ENCODE measurements at places on chromosomes 5 and 9.

DNA sequence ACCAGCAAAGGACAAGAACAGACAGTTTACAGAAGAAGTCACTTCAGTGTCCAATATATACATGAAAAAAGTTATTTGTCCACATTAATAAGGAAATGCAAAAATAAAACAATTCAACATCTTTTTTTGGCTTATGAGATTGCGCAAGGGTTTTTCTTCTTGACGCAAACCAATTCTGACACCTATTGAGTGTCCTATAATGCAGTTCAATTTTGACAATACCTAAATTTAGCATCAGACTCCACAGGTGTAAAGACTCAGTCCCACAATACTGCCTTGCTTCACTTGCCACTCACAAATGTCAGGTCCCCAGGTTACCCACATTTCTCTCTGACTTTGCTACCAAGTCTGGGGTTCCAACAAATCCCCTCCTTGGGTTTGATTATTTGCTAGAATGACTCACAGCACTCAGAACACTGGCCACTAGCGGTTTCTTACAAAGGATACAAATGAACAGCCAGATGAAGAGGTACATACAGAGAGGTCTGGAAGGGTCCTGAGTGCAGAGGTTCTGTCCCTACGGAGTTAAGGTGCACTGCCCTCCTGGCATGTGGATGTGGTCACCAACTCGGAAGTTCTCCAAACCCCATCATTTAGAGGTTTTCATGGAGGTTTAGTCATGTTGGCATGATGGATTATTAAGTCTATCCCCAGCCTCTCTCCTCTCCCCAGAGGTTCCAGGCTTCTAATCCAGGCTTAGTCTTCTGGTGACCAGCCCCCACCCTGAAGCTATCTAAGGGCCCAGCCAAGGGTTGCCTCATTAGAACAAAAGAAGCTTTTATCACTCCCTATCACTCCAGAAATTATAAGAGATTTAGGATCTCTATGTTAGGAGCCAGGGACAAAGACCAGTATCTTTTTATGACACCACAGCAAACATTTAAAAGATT is 27.0 kb upstream of the SLC22A5 start:
- no peak for DNase-seq

DNA sequence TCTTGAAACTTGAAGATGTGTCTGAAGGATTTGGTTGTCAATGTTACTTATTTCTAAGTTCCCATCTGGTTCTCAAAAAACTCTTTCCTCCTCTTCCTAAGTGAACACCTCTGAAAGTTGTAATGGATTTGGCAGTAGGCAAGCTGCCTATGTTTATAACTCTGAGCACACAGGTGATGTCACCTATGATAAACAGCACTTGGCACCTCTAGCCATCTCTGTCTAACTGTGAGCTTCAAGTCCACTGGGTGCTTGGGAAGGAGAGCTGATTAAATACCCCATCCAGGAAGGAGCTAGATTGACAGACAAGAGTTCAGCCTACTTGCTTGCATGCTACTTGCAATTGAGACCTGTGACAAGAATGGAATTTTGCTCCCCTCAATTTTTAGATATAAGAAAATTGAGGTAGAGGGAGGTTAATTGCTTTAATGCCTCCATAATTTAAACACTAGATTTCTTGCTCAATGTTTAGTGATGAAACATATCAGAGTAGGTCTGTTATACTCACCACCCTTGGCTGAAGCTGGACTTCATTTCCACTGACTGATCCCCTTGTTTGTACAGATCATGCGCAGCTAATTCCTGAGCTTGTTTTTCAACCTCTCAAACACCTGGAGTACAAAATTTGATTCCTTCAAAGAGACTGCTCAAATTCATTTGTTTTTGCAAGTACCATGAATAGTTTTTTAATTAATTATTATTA is 49.9 kb downstream of the PDE4D start:
- no peak for DNase-seq

DNA sequence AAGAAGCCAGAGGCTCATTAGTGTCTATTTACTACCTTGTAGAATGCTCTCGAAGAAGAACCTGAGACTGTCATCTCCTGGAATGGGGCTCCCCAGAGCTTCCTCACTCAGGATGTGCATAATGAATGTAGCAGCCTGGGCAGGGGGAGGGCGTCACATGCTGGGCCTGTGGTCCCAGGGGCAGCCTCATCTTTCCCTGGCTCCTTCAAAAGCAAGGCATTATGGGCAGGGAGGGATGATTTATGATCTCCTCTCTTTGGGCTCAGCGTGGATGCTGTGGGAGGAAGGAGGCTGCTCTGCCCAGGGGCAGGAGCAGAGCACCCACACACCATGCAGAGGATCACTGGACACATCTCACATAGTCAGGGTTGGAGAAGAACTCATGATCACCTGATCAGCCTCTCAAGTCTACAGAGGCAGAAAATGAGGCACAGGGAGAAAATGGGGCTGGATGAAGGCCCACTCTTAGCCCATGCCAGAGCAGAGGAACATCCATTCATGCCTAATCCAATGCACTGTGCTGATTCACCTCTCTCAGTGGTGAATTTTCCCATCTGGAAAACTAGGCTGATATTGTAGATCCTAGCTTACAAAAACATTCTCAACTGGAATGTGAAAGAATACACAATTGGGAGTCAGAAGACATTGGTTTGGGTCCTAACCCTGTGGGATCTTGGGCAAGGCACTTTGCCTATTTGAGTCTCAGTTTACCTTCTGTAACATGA is 173.7 kb downstream of the CARTPT start:
- no peak for DNase-seq

DNA sequence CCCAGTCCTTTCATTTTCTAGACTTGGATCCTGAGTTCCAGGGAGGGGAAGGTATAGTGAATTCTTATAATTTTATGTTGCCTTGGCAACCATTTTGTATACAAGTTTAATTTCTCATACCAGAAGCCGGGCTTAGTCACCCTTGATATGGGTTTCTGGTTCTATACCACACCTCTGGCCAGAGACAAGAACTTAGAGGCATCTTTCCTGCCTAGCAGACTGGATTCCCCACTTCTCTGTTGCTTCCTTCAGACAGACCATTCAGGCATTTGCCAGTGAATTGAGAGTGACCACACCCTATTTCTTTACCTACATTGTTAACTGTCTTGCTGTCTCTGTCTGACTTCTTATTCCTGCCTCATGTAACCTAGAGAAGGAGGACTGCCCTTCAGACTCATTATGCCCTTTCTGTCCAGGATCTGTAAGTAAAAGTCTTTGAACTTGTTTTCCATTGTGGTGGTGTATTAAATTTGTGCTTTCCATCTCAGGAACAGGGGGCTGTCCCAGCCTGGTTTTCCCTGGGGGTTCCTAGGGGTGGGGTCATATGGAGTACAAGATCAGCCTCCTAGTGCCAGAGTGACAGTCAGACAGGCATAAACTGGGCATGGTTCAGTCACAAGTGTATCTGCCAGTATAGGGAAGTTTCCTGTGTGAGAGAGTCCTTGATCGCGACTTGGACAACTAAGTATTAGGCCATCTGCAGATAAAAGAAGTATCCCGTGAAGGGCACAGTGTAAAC is 27.4 kb downstream of the TNFSF8 start:
- no peak for DNase-seq

GRCh38 chr9:108182950-108183381 is 672.8 kb downstream of the ACTL7B start:
- DNase-seq = no peak

GRCh38 chr9:138067613-138068367 is 190.2 kb downstream of the CACNA1B start:
- DNase-seq = no peak

DNA sequence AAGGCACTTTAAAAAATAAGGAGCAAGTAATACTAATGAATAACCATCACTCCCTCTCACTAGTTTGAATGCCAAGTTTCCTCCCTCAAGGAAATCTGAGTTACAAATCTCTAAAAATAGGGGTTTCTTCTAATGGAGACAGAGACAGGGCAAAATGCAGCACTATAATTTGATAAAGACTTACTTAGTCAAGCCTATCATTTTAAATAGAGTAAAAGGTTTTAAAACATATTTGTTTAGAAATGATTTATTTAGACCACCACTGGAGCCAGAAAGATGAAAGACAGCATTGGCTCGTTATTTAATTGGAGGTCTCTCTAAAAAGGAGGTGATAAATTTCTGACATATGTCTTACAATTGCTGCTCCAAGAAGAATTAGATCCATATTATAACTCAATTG is 228.7 kb downstream of the TLE1 start:
- DNase-seq = no peak

GRCh38 chr5:1638658-1639400 is 115.1 kb upstream of the LPCAT1 start:
- no peak for DNase-seq

GRCh38 chr9:76766126-76766525 is 1.9 kb downstream of the PCA3 start:
- no peak for DNase-seq

All from tongue (tissue), 3 donors.